ENCODE measurements at places on chromosomes 2 and 18.

DNA sequence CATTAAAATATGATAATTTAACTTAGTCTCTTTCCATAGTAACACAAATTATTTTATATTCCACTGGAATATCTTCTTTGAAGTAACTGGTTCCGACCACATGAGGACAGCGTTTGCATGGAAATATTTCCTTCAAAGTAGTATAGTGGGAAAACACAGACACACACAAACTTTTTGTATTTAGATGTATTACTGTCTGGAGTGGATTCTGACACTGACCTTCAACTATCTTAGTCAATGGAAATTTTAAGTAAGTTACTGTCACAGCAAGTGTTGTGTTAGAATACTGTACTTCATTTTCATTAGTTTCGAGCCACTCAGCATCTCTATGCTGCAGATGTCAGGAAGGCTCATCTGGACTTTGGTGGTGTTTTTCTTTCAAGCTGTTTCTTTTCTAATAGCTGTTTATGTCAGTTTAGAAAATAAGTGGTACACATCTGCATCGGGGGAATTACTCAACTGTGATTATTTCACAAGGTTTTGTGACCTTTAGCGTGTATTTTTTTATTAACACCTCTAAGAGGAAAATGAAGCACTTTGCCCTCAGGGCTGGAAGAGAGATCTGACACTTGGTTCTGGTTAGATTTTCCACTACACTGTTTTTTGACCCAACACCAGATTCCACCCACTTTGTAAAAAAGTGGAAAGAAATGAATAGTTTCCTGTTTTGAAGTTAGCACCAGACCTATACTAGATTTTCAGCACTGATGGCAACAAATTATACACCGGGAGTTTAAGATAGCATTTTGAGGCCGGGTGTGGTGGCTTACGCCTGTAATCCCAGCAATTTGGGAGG is 18.9 kb upstream of the THOC1 start:
- DNase-seq = peak; percentile 13

GRCh38 chr2:120869036-120869729 is 133.5 kb downstream of the GLI2 start:
- DNase-seq = no peak

DNA sequence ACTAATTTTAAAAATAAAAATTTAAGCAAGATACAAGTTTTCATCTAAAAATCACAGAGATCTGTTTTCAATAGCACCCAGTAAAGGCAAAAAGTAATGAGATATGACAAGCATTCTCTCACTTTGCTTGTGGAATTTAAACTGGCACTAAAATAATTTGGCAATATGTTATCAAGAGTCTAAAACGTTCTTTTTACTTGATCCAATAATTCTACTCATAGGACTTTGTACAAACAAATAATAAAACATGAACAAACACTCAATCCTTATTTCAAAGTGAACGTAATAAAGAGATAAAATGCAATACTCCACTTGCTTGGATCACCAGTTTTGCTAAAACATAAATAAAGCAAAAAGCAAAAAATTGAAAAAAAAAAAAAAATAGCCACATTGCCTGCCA is 30.4 kb downstream of the PIAS2 start:
- DNase-seq = no peak

- DNase-seq = no peak
Measured at GRCh38 chr2:113224647-113225236, 51.0 kb downstream of the PSD4 start.

DNA sequence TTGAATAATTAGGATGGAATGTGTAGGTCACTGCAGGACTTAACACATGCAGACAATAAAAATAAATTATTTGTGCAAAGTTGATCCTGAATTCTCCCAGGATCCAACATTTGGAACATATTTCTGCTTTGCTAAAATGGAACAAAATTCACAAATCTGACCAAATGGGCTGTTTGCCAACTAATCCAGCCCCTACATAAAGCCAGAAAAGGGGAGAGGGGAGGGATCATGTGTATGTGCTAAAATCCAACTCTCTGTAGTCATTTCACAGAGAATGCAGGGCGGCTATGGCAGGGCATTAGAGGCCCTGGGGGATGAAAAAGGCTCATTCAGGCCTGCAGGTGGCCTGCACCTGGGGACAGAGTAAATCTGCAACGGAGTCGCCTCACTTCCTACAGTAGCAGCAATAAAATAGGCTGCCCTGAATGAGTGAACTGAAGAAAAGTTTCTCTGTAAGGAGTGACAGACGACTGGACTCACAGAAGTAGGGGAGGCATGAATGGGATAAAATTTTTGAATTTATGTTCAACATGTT is 4.0 kb upstream of the ZFP36L2 start:
- no peak for DNase-seq

DNA sequence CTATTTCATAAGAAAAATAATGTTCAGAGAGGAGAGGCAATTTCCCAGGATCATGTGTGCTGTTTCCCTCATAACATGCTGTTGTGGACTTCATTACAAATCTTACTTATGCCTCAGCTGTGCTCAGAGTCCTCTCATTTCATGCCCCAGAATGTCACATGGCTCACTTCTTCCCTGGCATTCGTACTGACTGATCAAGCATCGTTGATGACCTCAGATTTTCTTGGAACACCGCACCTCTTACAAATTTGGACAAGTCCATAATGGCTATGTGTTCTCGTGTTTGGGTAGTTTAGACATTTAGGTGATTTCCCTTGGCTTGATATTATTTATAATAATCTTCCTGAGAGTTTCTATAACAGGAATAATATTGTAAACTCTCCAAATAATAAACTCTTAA is 32.9 kb downstream of the SERPINB7 start:
- no peak for DNase-seq
